Activated CD8-positive, alpha-beta T cell treated with anti-CD3 and anti-CD28 coated beads, Interleukin-2, amount 10 ng/mL, durations not matched to agents 7 days and 5 days (primary cell): ENCODE measurements at places on chromosomes 11 and 22.

GRCh38 chr11:15772981-15773380 is 583.4 kb downstream of the SOX6 start:
- no peak for DNase-seq

DNA sequence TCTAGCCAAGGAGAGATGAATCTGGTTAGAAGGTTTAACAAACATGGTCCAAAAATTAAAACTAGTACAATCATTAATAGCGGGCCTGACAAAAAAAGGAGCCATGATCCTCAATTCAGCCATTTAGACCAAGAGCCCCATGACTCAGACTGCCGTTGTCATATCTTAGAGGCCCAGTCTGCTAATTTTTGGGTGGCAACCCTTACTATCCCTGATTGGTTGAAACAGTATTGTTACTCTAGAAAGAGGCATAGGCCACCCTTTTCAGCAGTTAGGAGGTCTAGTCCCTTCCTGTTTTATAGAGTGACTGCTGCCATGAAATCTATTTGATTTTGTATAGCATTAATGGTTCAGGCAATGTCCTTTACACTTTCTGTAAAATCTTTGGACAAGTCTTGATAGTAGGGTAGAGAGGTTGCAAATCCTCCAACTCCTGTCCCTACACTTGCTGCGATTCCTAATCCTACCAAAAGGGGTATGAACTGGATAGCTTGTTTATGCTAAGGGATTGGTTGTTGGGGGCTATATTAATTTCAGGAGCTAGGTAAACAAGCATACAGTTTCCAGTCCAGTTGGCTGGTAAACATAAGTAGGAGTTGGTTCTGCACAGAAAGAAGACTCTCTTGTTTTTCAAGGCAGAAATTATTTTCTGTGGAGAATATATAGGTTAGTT is 1056.3 kb upstream of the CNTN5 start:
- DNase-seq = no peak

GRCh38 chr11:68942751-68943271 is 38.0 kb downstream of the MRGPRD start:
- DNase-seq = no peak

DNA sequence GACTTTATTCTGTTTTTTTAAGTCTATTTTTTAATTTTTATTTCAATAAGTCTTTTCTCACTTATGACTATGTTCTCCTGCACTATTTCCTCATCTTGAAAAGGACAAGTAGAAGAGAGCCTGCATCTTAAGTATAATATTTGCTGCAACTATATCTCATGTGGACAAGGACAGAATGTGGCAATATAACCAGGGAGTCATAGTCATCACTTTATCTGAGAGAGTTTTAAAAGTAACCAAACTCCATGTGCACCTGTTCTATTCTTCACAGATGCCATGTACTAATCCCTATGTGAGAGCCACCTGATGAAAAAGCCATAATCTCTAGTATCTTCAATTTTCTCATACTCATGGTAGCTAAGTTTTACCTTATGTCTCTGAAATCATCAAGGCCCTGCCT is 104.2 kb upstream of the SOX6 start:
- DNase-seq = no peak

- no peak for DNase-seq
Measured at GRCh38 chr11:64502634-64503033, 88.4 kb upstream of the SLC22A12 start.

GRCh38 chr11:110478410-110478809 is 48.7 kb downstream of the FDX1 start:
- DNase-seq = no peak

GRCh38 chr11:47593934-47594855 is at the start of gene C1QTNF4:
Gene C1QTNF4 (minus strand): TSS chr11:47594411. CDS start chr11:47590810, 3,601 bp downstream.
- no peak for DNase-seq

DNA sequence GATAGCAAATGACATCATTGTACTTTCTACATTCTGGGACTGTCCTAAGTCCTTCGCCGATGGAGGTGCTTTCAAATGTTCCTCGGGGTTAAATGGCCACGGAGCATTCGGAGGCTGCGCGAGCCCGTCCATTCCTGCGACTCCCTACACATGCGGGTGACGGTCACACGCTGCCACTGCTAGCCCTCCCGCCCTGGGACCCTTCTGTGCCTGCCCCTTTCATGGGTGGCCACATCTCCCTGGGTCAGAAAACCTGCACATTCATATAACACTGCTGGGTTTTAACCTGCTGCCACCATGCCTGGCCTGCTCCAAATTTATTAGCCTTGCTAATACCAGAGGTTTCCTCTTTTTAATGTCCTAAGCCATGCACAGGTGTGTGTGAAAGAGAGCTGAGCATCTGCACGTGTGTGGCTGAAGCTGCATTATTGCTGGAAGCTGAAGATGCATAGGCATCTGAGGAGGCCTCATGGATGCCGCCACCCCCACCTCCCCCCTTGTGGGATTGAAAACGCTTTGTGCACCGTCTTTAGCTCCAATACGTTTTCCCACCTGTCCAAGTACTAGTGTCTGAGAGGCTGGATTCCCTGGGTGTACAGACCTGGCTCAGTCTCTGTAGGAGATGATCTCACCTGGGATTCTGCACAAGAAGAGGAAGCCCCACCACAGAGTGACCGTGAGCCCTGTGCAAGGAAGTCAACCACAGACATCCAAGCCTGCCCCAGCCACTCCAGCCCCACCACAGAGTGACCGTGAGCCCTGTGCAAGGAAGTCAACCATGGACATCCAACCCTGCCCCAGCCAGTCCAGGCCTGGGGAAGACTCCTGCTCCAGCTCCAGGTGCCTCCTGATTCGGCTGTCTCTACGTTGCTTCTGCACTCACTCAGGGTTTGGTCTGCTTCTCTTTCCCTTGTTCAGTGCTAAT is 626.4 kb downstream of the BRD1 start:
- no peak for DNase-seq

DNA sequence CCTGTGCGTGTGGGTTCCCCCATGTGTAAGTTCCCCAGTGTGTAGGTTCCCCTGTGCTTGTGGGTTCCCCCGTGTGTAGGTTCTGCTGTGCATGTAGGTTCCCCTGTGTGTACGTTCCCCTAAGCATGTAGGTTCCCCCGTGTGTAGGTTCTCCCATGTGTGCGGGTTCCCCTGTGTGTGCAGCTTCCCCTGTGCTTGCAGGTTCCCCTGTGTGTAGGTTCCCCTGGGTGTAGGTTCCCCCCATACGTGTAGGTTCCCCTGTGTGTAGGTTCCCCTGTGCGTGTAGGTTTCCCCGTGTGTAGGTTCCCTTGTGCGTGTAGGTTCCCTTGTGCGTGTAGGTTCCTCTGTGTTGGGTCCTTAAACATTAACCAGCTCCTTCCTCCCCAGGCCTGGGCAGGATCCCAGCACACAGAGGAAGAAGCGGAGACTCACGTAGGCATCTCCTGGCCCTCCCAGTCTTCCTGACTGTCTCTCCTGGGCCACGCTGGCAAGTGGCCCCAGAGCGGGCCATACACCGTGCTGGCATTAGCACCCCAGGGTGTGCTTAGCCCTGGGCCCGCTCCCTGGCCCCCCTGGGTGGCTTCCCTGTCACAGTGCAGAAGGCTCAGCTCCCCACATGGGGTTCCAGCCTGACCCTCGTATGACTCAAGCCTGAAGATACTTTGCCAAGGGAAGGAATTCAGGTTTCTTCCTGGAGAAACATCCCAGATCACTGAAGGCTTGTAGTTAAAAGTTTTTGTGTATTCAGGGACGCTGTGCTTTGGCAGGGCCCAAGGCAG is 2.8 kb upstream of the GRAMD4 start:
- no peak for DNase-seq
